ENCODE measurements at places on chromosomes 11 and 22.

DNA sequence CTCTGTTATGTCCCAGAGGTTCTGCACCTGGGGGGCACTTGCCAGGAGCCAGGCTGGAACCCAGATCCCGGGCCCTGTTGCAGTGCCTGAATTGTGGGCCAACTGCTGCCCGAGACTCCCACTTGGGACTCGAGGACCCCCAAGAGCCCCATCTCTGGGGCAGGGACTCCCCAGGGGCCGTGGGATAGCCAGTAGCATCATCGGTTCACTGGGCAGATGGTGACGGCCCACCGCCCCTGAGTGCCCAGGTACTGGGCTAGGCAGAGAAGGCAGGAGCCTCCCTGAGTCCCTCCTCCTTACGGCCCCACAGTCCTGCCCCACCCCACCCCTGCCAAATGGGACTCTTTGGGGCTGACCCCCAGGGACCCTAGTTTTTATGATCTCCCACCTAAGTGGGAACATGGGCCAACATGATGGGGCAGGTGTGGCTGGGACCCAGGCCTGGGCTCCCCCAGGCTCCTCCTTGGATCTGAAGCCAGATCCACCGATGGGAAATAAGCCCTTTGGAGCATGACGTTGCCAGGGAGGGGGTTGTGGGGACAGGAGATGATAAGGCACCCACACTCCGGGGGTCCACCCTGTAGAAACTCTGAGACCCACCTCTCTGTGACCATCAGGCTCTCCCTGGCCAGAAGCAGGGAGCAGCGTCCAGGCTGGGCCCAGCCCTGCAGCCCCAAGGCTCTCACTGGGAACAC is 94.5 kb upstream of the FGF3 start:
- no peak for DNase-seq

DNA sequence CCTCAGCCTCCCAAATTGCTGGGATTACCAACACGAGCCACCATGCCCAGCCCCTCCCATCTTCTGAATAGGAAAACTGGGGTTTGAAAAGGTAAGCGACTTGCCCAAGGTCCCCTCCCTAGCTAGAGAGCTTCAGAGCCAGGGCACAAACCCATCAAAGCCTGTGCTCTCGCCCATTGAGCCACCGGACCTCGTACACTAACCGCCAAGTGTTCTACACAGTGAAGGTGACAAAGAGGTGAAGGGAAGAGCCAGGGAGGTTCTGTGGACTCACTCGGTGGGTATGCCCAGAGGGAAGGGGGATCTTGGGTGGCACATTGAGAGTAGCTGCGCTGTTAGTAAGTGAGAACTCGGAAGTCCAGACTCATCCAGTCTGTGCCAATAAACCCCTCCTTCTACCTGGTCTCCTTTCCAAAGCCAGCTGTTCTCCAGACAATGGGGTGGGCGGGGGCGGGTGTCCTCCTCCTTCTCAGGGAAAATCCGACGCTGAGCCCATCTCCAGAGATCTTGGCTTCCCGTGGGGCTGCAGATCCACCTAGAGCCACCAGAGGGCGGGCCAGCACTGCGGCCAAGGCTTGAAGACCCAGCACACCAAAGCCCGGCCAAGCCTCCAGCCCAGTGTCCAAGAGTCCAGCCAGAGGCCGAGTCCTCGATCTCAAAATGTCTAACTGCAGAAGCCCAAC is 3.2 kb upstream of the RTN4RL2 start:
- DNase-seq, result peak; percentile 39

GRCh38 chr11:6345366-6345765 is 25.1 kb upstream of the CAVIN3 start:
- no peak for DNase-seq

DNA sequence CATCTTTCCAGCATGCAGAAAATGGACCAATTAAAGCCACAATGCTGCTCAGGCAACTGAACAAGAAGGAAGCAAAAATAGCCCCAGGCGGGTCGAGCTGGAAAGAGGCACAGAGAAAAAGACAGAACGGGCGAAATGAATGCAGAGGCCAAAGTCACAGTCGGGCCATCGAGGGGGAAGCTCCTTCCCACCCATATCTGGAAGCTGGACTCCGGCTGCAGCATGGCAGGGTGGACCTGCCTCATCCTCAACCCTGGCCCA is 58.6 kb upstream of the PRDM11 start:
- DNase-seq, result no peak

- no peak for DNase-seq
Observed at GRCh38 chr11:82225502-82225901, 508.2 kb downstream of the FAM181B start.

GRCh38 chr11:91984033-91984584 is 240.5 kb upstream of the FAT3 start:
- DNase-seq, result no peak

DNA sequence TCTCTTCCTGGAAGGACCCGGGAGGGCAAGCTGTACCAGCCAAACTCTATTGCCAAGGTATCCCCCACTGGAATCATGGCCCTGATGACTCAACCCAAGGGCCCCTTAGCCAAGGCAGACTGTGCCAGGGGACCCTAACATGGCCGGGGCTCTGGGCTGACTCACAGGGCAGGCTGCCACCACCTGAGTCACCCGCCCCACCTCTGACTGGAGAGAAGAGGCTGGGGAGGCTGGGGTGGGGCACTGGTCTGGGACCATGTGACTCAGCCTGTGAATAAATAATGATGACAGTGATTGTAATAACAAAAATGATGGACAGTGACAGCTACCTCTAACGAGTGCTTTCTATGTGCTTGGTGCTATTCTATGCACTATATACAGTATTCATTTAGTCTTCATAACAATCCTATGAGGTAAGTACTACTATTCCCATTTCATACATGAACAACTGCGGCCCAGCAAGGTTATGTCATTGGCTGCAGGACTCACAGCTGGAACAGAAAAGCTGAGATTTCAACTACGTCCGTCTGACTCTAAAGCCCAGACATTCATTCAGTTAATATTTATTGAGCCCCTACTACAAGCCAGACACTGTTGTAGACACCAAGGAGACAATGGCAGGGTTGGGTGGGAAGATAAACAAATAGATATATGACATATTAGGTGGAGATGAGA is 84.2 kb downstream of the FBXO7 start:
- DNase-seq, result no peak

DNA sequence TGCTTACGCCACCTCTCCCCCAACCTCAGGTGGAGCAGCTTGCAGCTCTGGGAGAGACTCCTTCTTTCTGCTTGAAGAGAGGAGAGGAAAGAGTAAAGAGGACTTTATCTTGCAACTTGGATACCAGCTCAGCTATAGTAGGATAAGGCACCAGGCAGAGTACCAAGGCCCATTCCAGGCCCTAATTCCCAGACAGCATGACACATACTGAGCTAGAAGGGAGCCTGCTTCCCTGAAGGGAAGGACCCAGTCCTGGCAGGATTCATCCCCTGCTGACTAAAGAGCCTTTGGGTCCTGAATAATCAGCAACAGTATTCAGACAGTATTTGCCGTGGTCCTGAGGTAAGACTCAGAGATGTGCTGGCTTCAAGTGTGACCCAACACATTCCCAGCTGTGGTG is 41.4 kb downstream of the PPME1 start:
- no peak for DNase-seq

GRCh38 chr11:18731949-18732821 is 6.2 kb upstream of the IGSF22 start:
- peak; percentile 59 for DNase-seq

DNA sequence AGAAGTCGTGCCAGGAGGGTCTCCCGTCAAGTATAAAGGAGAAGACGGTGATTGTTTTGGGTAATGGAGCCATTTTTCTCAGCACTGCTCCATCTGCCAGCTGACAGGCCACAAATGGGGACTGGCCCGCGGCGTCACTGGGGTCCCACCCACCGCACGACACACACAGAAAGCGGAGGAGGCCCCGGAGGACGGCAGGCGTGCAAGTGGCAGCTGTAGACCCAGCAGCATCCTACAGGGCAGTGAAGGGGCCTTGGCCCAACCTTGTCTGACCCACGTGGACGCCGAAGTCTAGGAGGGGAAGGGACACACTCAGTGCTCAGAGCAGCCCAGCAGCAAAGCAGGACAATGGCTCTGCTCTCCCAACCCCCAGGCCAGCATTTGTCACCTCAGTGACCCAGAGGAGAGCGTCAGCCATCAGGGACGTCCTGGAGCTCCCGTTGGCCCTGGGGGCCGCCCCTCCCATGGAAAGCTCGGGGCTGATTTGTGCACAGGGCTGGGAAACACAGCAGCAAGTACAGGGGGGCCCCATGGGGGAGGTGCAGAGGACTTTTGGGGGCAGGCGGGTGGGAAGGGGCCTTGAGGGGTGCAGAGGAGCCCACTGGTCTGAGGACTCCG is 644.4 kb downstream of the BRD1 start:
- no peak for DNase-seq

GRCh38 chr22:24952837-24953383 is 394 bp downstream of the KIAA1671 start:
- DNase-seq, result no peak

- no peak for DNase-seq
Observed at GRCh38 chr11:69475866-69476471, 5.5 kb upstream of the LINC01488 start.

DNA sequence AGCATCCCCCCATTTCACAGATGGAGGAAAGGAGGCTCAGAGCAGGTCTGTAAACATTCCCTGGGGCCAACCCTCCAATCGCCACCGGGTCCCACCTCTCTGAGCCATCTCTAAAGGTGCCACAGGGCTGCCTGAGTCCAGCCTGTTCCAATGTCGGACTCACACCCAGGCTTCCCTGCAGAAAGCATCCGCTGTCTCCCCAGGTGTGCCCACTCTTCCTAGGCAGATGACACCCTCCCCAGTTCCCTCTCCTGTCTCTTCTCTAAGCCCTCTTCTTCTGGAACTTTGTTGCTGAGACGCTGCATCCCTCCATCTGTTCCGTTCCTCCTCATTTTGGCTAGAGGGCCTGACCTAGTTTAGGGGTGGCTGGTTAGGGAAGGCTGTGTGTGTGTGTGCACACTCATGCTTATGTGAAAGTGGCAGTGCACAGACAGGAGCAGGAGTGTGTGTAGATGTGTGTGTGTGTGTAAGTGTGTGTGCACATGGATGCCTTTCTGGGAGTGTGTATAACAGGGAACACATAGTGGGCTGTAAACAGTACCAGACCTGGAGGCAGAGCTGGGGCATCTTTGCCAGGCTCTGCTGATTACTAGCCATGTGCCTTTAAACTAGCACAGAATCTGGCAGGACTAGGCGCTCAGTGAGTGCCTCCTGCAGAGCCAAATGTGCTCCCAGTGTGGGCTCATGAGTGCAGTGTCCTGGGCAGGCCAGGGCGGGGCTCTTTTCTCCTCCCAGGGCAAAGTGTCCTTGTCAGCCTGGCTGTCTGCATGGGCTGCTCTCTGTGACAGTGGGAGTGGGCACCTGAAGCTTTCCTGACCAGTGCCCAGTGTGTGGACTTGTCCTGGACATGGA is 77.3 kb upstream of the NECTIN1 start:
- DNase-seq, result no peak

Measured in stimulated activated CD4-positive, alpha-beta T cell treated with anti-CD3 and anti-CD28 coated beads, Interleukin-15, amount 100 ng/mL, for 1 hour (primary cell).